ENCODE measurements at places on chromosomes 5 and 9.

- DNase-seq: peak; percentile 67
Observed at GRCh38 chr9:127537014-127537413, 75.1 kb upstream of the STXBP1 start.

GRCh38 chr9:91907484-91908292, 42.3 kb downstream of the ROR2 start:
- no peak for DNase-seq

DNA sequence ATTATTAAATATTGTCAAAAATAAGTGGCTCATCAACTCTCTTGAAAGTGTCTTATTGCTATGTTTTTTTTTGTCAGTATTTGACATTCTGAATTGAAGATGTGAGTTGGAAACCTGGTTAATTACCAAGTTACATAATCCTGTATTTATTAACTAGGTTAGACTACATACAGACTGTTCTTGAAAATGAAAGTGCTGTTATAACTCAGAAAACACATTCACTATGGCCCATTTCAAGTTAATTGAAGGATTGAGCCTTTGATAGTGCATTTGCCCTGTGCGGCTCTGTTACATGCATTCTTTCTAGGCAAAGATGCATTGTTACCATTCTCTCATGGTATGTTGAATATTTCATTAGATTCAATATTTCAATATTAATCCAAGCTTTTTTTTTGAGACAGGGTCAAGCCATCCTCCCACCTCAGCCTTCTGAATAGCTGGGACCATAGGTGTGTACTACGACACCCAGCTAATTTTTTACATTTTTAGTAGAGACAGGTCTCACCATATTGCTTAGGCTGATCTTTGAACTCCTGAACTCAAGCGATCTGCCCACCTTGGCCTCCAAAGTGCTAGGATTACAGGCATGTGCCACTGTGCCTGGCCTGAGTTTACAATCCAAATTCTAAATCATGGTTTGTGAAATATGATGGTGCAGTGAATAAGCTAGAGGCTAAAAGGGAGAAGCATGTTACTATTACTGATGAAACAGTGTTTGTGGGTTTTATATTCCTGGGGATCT, 10.0 kb downstream of the CTNNA1 start:
- no peak for DNase-seq

DNA sequence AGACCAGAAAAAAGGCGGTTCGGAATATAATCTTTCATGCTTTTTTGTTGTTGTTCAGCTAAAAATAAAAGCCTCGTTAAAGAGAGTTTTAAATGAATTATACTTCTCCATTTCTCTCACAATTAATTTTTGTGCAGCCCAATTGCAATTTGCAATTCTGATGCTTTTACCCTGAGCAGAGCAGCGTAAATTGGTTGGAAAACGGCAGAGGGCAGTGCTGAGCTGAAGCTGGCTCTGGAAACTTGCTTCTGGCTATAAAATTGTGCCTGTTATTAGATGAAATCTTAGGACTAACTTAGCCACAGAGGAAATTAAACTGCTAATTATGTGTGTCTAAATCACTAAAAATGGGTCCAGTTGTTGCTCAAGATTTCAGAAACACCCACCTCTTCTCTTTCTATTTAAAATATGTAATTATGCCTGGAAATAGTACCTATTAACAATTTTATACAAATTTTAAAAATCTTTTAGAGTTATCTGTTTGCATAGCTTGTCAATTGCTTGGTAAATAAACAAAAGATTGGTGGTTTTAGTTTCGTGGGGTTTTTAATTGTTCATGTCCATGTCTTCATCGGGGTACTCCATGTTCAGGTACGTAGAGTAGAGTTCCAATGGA, 441.8 kb upstream of the TLE4 start:
- peak; percentile 63 for DNase-seq

DNA sequence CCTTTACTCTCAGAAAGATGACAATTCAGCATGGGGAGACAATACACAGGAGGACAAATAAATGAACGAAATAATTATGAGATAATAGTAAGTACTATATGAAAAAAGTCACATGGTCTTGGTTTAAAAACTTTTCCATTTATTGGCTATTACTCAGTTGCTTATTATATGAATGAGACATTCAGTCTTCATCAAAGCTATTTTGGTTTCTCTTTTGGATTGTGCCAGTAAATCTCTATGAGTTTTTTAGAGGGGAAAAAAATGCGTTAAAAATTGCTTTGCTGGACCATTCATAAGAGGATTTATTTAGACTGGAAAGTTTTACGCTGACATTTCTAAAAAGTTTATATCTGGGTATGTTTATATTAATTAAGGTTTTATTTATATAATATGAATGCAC, 137.7 kb downstream of the AOPEP start:
- DNase-seq: no peak

- no peak for DNase-seq
Observed at GRCh38 chr5:62790348-62790747, 211.7 kb downstream of the LRRC70 start.

DNA sequence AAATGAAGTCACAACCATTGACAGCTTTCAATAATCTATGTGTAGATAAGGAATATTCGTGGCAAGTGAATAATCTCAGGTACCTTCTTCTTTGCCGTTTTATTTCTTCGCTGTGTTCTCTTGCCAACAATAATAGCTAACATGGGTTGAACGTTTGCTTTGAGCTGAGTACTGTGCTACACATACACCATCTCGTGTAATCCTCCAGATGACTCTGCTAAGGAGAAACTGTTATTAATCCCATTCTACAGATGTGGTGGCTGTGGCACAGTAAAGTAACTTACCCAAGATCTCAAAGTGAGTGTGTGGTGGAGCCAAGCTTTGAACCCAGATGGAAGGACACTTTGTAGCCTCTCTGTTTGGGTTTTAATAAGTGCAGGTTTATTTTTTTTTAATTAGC, 179.7 kb downstream of the C9orf152 start:
- no peak for DNase-seq

DNA sequence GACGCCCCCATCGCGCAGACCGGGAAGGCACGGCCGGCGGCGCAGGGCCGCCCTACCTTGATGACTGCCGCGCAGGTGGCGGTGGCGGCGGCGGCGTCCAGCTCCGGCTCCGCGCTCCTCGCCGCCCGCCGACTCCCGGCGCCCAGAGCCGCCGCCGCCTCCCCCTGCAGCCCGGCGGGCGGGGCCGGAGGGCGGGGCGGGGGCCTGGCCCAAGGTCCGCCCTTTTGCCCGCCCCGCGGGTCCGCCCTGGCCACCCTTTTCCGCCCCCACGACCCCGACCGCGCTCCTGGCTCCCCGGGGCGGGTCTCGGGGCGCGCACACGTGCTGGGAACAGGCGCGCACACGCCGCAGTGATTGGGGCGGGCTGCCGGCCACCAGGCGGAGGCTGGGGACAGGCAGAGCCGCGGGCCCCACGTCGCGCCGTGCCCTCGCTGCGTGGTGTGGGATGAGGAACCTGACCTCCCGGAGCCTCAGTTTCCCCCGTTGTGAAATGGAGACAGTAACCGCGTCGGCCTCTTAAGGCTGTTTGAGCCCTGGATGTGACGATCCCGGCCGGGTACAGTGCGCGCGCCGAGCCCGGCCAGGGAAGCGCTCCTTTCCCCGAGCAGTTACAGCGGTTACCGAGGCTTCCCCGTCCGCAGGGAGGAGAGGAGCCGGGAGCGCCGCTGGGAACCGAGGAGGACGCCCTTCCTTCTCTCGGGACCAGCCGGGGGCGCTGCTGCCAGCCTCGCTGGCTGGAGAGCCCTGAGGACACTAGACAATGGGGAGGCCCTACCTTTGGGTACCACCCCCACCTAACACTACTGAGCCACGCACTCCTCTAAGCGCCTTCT, at the start of gene CORO2A:
Gene CORO2A, minus strand, starts transcription at position 135 of the 833 bp plus-strand sequence. CDS start 34,977 bp downstream, outside the sequence.
- DNase-seq: peak; percentile 56

DNA sequence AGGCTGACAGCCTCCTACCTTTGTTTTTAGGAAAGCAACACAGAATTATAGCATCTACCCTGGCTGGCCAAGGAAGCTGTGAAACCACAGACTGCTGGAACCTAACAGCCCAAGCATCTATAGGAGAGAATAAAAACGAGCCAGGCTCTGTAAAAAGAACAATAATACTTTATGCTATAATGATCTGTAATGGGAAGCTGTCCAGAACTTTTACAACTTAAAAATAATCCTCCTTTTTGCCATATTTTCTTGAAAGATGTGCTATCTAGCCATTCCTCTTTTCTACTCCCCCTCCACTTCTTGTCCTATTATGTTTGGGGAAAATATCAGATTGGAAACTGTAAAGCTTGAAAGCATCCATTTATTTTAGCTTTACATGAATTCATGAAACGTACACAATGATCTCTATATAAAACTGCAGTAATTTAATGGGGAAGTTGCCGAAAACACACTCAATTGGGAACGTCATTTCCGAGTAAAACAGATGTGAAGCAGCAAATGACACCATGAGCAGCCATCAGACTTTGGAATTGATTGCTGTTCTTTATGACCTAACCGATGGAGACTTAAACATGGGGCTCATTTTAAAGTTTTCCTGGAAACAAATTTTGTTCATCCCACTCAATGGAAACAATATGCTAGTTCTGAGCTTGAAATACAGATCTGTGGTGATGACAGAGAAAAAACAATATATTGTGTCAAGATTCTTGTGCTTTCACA, 450.3 kb upstream of the CLINT1 start:
- peak; percentile 18 for DNase-seq

DNA sequence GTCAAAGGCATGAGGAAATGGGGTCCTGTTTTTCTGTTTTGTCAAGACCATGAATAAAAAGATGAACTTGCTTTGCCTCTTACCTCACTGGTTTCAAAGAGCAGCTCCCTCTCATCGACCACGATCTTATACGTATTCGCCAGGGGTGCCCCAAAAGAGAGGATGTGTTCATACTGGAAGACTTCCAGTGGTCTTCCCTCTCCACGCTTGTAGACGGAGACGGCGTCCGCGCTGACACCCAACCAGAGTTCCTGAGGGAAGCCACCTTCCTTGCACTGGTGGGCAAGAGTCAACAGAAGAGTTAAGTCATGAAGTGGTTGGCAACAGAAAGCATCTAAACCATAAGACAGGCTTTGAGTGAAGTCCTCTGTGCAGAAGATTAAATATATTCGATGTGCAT, 51.4 kb upstream of the RETREG1 start:
- DNase-seq: no peak

DNA sequence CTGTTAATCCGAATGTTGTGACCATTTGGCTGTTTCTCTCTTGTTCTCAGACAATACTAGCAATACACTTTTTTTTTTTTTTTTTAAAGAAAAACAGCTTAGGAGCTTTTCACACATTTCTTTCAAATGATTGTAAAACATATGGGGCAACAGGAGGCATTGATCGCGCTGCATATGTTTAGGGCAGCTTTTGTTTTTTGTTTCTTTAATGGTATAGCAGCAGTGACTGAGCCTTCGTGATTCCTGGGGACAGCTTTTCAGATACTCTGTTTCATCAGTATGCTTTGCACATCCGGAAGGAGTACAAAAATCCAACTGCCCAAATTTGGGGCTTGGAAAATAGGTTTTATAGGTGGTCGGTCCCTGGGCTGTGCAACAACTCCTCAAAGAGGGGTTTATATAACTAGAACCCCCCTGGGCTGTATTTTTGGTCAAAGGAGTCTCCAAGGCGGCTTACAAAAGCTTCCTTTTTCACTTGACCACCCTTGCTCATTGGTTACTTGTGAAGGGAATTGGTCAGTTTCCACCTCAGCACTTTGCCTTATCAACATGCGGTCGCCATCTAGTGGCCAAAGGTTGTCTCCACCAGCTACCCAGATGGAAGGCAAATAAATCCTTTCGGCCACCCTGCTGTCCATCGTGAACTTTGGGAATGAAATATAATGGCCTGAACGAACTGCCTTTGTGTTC, 91.8 kb downstream of the PDE6A start:
- DNase-seq: peak; percentile 56

GRCh38 chr5:141812512-141812911, 65.7 kb downstream of the PCDH1 start:
- no peak for DNase-seq

GRCh38 chr5:116242343-116242742, 157.5 kb downstream of the COMMD10 start:
- peak; percentile 38 for DNase-seq

DNA sequence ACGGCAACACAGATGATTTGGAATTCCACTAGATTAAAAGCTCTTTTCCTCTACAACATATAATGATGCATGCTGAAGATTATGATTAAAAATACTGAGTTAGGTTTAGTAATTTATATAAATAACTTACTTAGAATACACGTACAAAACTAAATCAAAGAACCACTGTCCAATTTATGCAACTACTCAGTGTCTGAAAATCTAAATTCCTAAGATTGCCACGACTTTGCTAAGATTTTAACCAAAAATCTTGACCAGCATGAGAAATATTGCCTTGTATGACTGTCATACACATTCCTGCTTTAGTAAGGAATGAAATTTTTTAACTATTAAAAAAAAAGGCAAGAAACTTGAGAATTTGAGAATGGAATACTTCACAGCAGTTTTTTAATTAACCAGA, 292.4 kb downstream of the ZNF608 start:
- DNase-seq: peak; percentile 58

- peak; percentile 100 for DNase-seq
Observed at GRCh38 chr5:151696470-151697061, 9.9 kb upstream of the SPARC start.

- no peak for DNase-seq
Observed at GRCh38 chr5:132433141-132433540, 57.4 kb downstream of the IRF1 start.

GRCh38 chr9:16816011-16816410, 54.5 kb downstream of the BNC2 start:
- no peak for DNase-seq

DNA sequence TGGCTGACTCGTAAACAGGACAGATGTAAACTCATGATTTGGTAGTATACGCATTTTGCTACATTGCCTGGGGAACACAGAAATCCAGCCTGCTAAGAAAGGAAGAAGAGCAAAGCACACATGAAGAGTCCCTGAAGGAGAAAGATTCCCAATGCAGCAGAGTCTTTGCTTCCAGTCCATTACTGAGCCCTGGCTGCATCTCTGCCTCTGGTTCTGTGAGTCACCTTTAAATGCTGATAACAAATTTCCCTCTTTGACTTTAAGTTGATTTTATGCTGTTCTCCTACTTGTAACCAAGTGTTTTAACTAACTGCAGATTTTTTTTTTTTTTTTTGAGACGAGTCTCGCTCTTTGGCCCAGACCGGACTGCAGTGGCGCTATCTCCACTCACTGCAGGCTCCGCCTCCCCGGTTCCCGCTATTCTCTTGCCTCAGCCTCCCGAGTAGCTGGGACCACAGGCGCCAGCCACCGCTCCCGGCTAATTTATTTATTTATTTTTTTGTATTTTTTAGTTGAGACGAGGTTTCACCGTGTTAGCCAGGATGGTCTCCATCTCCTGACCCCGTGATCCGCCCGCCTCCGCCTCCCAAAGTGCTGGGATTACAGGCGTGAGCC, 8.5 kb upstream of the PRXL2C start:
- DNase-seq: no peak

GRCh38 chr5:82772281-82772680, 304.9 kb downstream of the TMEM167A start:
- DNase-seq: no peak

- DNase-seq: no peak
Observed at GRCh38 chr9:73775757-73776156, 624.1 kb downstream of the ANXA1 start.

DNA sequence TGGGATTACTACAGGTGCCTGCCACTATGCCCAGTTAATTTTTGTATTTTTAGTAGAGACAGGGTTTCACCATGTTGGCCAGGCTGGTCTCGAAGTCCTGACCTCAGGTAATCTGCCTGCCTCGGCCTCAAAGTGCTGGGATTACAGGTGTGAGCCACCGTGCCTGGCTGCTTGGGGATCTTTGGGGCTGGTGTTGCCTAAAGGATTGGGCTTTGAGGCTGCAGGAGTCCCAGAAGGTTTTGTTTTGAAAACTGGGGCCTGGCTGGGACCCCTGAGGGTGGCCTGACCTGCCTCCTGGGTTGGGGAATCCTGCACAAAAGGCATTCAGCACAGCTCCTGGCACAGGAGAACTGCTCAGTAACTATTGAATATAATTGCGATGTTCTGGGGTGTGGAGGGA, 25.1 kb upstream of the SHB start:
- DNase-seq: no peak

Measured in fibroblast of skin of abdomen (primary cell).